ENCODE measurements at places on chromosomes 3 and 15.
A peak's percentile ranks its signal among the peaks of the same experiment; 100 is the strongest.

DNA sequence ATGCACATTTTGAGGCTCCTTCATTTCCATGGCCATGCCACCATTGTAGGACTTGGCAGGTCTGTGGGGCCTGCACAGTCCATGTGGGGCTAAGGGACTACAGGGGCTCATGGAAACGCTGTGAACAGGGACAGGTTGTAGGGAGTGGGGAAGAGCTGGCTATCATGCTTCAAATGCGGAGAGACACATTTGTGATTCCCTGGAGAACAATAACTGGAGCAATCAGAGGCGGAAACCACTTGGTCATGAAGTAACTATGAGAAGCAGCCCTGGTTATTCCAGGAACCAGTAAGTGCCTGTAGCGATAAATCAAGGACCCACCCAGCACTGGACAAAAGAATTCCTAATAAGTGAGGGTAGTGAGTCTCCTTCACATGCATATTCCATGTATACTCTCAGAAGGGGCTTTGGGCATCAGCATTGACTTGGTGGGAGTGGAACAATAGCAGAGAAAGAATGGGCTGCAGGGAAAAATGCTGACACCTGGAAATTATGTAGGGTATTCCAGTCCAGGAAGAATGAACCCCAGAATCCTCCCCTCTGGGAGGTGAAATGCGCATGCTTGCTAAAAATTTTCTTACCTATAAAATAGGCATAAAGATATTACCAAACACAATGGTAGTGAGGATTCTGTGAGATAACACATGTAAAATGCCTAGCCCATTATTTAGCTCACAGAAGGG lies 251.4 kb upstream of the ROPN1 start:
- DNase-seq, result no peak

- DNase-seq, result no peak
Measured at GRCh38 chr3:52896613-52897012, 735 bp downstream of the STIMATE start.

- no peak for DNase-seq
Measured at GRCh38 chr3:4856136-4856535, 123.1 kb upstream of the BHLHE40 start.

DNA sequence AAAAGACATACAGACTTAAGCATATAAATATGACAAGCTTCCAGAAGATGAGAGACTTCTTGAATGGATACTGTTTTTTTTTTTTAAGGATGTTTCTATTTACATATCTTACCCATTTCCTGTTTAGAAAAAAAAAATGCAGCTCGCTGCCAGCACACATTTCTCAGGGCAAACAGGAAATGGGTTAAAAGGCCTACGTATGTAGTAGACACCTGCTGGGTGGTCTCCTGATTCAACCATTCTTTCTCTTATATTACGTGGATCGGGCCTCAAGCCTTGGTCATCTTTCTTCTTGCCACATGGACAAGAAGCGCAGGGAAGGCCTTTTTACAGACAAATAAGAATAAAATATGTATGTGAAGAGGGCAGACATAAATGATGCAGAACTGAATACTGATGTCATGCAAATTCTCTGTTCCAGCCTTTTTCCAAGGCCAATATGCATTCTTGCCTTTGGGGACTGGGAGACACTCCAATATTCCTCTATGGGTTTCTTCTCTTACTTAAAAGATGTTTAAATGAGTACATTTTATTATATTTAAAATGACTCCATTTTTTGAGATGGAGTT lies 35.0 kb upstream of the TJP1 start:
- no peak for DNase-seq

GRCh38 chr3:66729687-66730393 lies 229.0 kb upstream of the LRIG1 start:
- DNase-seq, result no peak

- no peak for DNase-seq
Measured at GRCh38 chr3:27114684-27115083, 254.5 kb downstream of the NEK10 start.

DNA sequence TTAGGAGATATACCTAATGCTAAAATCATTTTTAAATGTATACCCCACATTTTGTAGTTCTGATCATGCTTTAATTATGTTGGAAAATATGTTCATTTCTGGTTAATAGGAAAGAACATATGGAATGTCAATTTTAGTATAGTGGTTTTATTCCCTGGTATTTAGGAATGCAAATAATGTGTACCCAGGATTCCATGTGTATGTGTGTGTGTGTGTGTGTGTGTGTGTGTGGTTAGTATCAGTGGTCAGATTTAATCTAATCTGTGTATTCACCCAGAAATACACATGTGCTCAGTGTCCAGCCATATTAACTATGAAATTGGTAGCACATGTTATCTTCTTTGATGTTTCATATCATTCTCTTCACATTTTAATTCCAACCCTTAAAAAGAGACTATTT lies 233.5 kb upstream of the DCBLD2 start:
- DNase-seq, result no peak

DNA sequence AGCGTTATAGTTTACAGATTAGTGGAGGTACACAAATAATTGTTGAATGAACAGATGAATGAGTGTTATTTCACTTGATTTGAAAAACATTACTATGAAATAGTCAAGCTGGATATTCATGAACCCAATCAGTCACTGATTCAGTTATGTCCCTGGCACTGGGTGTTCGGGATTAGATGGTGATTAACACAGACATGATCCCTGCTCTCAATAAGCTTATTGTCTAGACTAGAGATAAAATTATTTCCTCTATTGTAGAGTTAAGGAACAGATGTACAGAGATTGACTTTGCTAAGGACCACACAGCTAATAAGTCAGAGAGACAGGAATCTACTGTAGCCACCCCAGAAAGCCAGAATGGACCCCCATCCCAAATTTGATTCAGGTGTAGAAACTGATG lies 963 bp downstream of the GRAMD1C start:
- DNase-seq, result no peak

DNA sequence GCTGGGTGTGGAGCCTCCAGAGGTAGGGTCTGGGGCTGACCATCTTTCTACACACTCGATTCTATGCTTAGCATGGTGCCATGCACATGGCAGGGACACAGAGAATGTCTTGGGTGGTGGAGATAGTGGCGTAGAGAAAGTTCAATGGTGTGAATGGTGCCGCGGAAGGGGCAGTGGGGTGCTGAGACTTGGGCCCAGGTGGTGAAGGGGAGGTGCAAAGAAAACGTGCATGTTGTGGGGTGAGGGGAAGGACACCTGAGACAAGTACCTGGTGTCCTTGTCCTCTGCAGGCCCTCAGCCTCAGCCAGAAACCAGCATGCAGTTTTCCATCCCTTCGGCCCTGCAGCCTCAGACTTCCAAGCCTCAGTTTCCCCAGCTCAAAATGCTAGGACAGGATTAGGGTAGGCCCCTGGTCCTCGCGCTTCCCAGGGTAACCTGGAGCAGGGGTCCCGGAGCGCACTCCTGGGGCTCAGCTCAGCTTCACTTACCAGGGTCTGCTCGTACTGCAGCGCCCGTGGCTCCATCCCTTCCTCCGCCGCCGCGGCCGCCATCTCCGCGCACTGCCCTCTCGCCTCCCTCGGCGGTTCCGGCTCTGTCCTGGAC lies 375 bp downstream of the CLCN2 start:
- DNase-seq, result no peak

DNA sequence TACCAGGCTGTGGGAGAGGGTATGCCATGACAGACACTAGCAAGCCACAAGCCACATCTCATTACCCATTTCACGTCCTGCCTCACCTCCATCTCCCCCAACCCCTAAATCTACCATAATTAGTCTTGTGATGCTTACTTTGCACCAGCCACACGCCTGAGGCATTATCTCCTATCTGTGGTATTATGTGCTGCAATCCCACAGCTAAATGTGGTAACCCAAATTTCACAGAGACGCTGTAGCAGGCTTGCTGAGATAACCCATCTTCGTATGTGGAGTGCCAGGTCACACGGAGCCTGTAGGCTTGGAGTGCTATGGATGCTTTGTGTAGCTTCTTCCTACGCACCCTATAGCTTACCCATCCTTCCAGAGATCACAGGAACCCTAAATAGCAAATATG lies 256.7 kb upstream of the KCNH8 start:
- no peak for DNase-seq

GRCh38 chr15:64893481-64894394 lies 18.0 kb upstream of the ANKDD1A start:
- peak; percentile 89 for DNase-seq
